ENCODE measurements at places on chromosomes 1 and 21.

DNA sequence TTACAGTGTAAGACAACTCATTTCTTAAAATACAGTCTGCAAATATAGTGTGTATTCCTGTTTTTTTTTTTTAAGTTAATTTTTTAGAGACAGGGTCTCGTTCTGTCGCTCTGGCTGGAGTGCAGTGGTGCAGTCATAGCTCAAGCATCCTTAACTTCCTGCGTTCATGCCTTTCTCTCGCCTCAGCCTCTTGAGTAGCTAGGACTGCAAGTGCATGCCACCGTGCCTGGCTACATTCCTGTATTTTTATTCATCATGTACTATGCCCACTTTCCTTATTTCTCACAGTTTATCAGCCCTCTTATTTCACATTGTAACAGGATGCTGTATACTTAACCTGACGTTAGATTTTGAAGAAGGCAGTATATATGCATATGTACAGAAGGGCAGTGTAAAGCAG is 26.7 kb downstream of the MIER1 start:
- no peak for DNase-seq

DNA sequence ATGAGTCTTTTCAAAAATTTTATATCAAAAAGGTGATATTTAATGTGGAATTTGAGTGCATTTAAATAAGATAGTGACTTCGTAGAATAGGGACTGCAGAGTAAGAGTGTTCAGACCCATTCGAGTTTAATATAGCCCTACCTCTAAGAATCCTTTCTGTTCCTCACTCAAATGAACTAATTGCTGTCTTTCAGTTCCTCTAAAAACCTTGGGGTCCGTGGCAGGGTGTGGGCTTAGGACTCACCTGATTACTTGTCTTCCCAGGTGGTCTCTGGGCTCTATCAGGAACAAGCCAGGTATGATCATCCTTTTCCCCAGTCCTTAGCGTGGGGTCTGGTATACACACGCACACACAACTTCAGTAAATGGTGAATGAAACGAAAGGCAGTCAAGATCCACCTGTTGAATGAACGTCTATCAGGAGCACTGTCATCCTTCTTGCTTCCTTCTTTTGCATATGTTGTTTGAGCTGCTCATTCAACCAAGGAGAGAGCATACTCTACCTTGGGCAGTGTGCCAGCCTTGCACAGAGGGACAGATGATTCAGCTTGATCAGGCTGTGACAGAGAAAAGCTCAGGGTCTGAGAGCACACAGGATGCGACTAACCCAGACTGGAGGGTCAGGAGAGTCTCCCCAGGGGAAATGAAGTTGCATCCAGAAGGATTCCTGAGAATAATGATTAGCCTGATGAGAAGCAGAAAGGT is 1.2 kb upstream of the RNF11 start:
- no peak for DNase-seq

DNA sequence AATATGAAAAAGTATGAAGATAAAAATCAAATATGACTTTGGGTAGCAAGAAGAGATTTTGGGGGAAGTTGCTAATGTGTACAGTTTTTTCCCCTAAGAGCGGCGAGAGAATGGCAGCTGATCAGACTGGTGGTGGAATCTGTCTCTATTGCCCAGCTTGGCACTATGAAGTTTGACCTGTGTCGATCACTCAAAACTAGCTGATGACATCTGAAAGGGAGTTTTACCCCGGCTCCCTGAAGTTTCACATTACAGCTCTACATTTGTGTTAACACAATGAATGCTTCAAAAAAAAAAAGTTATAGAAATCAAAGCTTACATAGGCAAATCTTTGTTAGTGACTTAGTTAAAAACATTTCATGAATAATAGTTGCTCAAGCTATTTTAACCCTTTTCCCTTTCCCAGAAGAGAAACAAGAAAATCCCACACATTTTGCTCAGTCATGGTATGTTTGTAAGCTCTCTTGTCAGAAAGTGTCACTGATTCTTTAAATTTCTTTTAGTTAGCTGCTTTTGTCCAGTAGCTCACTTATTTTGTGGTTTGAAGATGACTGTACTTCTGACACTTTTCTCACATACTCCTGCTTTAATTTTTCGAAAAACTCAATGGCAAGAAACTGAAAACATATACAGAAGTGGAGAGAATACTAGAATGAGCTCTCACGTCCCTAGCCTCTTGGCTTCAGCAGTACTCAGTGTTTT is 41.3 kb downstream of the DYRK1A start:
- no peak for DNase-seq

DNA sequence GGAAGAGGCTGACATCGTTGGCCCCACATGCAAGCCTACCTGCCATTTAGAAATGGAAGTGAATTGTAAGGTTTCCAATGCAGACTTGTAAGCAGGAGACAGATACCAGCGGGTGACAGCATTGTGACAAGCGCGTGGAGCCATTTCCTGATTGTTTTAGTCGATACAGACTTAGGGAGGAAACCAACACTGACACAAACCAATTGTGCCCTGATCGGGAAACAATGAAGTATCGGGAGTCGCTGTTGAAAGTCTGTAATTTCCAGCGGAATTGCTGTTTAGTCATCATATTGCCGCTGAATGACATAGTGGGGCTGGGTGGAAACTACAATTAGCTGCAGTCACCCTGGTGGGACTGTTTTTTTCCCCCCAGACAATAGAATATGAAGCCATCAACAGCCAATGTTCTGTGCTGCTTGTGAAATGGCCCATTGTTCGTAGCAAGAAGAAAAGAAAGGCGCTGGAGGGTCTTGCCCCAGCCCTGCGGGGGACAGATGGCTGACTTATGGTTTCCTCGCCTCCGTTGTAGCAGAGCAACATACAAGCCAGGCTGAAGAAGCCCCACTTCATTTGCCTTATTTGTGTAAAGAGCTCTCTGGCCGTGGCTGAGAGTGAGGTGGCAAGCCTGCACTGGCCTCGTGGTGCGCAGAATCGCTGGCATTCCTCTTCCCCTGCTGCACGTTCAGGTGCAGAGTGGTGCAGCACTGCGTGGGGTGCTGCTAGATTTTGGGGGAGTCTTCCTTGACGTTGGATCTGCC is 462.7 kb downstream of the CAMTA1 start:
- DNase-seq, result no peak

DNA sequence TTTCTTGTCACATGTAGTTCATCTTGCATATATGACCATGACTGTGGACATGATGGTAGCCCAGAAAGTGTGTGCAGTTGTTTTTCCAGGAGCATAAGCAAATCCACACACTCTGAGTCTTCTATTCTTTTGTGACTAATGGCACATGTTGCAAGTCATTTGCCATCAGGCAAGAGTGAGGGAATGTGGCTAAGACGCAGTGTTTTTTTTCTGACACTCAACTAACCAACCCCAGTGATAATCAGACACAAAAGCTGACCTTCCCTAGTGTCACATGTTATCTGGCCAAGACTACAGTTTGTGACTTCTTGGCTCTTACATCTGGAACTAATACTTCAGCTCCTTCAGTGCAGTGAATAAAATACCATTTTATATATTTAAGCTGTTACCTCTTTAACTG is 108.8 kb downstream of the ITSN1 start:
- DNase-seq, result no peak

GRCh38 chr21:38804789-38805327 is 871 bp upstream of the ETS2 start:
- no peak for DNase-seq

DNA sequence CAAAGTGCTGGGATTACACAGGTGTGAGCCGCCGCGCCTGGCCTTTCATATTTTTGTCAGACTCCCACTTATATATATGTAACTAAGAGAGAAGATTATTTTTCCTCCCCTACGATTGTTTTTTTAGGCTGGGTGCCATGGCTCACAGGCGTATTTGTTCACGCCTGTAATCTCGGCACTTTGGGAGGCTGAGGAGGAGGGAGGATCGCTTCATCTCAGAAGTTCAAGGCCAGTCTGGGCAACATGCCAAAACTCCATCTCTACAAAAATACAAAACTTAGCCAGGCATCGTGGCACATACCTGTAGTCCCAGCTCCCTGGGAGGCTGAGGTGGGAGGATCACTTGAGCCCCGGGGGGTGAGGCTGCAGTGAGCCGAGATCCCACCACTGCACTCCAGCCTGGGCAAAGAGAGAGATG is 23.9 kb upstream of the ITLN2 start:
- no peak for DNase-seq

- DNase-seq, result peak; percentile 69
These were observed 42.9 kb downstream of the EPHB2 start for GRCh38 chr1:22753481-22753971.

DNA sequence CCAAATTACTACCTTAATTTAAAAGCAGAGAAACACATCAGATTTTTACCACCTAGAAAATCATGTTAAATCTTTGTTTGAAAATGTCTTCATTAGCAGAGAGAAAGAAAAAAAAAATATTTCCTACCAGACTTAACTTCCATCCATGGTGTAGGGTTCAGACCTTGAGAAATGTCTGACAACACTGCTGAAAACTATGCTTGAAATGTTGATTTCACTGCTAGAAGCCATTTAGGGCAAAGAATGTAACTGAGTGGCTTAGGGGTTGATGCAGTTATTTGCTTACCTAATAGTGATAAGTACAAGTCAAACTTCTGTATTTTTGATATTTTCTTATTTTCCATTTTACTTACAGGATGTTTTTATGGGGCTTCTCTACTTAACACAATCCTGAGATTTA is 495.6 kb upstream of the NEGR1 start:
- DNase-seq, result no peak

DNA sequence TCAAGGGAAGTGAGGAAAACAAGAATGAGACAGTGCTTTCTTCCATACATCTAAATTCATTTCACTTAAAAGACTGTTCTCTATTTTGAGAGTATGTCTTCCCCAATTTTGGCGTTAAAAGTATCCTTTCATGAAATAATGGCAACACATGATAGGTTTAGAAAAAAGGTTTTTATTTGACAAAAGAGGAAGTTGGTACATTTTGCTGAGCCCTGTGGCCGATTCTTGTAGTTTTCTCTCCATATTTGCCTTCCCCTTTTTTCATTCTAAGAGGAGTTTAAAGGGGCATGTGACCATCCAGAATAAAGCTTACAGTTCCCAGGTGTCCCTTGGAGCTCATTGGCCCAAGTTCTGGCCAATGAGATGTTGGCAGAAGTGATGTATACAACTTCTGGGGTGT is 140.4 kb upstream of the KCNE2 start:
- DNase-seq, result no peak

DNA sequence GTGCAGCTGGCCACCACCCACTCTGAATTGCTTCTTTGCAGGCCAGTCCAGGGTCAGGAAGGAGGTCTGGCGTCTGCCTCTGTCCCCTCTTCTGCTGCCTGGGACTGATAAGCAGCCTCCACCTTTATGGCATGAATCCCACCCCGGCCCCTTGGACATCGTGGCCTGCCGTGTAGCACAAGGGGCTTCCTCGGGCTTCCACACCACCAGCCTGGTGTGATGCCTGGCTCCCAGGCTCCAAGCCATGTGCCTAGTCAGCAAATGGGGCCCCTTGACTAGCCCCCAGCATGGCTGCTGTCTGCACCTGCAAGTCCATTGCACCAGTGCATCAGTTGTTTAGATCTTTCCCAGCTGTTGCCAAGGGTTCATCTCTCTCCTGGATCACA is 9.9 kb upstream of the ARF1 start:
- no peak for DNase-seq

- no peak for DNase-seq
These were observed 4.2 kb upstream of the ADORA3 start for GRCh38 chr1:111507411-111508201.

- no peak for DNase-seq
These were observed 3.0 kb upstream of the IPP start for GRCh38 chr1:45753248-45754037.

DNA sequence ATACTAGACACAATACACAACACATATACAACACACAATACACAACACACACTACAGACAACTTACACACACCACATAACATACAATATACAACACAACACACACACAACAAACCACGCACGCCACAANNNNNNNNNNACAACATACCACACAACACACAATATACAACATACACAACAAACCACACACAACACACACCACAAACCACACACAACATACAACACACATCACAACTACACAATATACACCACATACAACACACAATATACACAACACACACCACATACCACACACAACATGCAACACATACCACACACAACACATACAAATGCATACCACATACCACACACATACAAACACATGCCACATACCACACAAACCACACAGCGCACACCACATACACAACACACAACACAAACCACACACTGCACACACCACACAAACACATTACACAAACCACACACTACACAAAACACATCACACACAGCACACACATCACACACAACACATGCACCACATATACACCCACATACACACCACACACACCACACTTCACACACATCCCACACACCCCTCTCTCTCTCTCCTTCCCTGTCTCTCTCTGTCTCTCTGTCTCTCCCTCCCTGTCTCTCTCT is 108.3 kb downstream of the ETS2 start:
- no peak for DNase-seq

DNA sequence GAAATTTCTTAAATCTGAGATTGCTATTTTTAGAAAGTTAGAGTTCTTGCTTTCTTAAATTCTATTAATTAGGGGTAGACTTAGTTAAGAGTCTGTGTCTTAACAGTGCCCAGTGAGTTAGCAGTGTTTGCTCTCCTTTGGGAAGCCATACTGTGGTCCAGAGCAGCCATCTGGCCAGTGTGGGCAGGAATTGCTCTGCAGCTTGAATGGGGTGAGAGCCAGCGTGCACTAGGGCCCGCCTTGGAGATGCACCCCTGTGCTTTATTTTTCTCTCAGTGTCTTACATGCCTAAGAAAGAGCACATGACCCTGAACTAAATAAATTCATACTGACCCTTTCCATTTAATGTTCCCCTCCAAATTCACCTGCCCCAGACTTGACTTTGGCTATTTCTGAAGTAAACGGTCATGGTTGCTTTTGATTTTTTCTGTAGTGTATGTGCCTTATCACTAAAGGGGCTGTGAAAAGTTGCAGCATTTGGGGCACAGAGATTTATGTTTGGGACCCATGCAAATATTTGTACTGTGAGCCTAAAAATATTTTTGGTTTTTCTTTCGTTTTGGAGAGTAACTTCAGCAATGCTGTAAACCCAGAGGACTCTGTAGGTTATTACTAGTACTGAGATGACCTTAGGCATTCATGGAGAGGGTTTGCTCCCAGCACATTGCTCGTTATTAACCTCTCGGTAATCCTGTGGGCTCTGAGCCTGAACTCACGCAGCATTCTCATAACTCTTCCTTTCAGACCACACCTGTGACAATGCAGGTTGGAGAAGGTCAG is 21.3 kb upstream of the KCNQ4 start:
- no peak for DNase-seq

DNA sequence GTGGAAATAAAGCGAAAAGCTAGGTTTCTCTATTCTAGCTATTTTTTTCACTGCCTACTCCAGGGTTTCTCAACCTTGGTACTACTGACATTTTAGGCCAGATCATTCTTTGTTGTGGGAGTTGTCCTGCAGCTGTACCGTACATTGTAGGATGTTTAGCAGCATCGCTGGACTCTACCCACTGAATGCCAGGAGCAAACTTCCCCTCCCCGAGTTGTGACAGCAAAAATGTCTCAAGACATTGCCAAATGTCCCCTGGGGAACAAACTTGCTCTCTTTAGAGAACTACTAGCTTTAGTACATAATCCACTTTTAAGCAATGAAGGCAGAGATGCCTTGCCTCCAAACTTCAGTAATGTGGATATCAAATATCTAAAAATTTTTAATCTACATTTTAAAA is 122.8 kb downstream of the PLPPR5 start:
- DNase-seq, result no peak

- no peak for DNase-seq
These were observed 12.4 kb downstream of the GPBP1L1 start for GRCh38 chr1:45673956-45674355.

- DNase-seq, result no peak
These were observed 52.0 kb downstream of the SLC9A1 start for GRCh38 chr1:27102707-27103468.

GRCh38 chr1:75392278-75392677 is 218.6 kb downstream of the SLC44A5 start:
- DNase-seq, result no peak
